Pancreas (tissue), 10 donors: ENCODE measurements at places on chromosomes 16 and 17. TPM values are rescaled to one million over a fixed set of nuclear protein-coding genes. Genes with fewer than 3 reads are reported as not detected.

The NOTUM gene
- 0.27 TPM for polyA plus RNA-seq

The HP gene
- 1.5 TPM for polyA plus RNA-seq

The ITGB3 gene
- 0.72 TPM for polyA plus RNA-seq

The PIRT gene
- not detected for polyA plus RNA-seq

The TPSAB1 gene
- 14.5 TPM for polyA plus RNA-seq

The RASL10B gene
- polyA plus RNA-seq: 2.5 TPM

The CCL1 gene
- not detected for polyA plus RNA-seq

The PPP1R1B gene
- polyA plus RNA-seq: 201 TPM

The CTRB1 gene
- 29,718 TPM for polyA plus RNA-seq

The ELMO3 gene
- polyA plus RNA-seq: 52.4 TPM

The KRTAP4-5 gene
- polyA plus RNA-seq: not detected

The MT1M gene
- polyA plus RNA-seq: 34.6 TPM

The CA7 gene
- polyA plus RNA-seq: not detected

The UNC45B gene
- 0.02 TPM for polyA plus RNA-seq

The ALOX12B gene
- not detected for polyA plus RNA-seq

The TBC1D3I gene
- polyA plus RNA-seq: 0.09 TPM

The SP6 gene
- polyA plus RNA-seq: 0.27 TPM

The CACNG5 gene
- polyA plus RNA-seq: 0.77 TPM

The SLFN14 gene
- not detected for polyA plus RNA-seq

The ZNF747 gene
- 5.5 TPM for polyA plus RNA-seq

The SCNN1B gene
- polyA plus RNA-seq: 2.3 TPM

The TOM1L1 gene
- 14.2 TPM for polyA plus RNA-seq

The PLXDC1 gene
- 1.8 TPM for polyA plus RNA-seq

The CD68 gene
- 9.7 TPM for polyA plus RNA-seq
